ENCODE measurements at places on chromosomes 16 and 17.

DNA sequence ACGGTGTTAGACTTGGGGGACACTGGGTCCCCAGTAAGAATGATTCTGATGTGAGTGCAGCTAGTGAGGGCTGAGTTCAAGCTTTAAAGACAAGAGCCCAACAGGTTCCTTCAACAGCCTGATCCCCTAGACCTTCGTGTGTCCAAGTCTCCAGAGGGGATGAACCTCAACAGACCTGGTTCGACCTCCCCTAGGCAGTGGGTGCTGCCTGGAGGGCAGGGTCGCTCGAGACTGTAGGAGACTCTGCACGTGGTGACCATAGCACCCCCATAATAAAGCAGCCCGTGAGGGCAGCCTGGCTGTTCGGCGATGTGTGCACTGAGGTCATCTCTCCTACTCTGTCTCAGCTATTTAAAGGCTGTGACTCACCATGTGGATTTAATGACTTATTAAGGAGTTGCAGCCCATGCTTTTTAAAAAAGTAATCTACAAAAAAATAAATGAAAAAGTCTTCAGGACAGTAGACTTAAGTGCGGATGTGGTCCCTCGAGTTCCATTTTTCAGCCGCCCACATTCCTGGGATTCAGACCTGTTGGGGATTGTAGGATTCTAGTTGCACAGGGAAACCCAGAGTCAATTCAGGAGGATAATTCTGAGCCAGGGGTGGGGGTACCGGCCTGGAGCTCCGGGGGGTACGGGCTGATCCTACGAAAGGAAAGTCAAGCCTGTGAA, 23.4 kb upstream of the METRNL start:
- no peak for DNase-seq

GRCh38 chr16:70702624-70703023, 16.8 kb upstream of the MTSS2 start:
- DNase-seq = no peak

- no peak for DNase-seq
Observed at GRCh38 chr16:87330646-87331045, 13.5 kb upstream of the C16orf95 start.

DNA sequence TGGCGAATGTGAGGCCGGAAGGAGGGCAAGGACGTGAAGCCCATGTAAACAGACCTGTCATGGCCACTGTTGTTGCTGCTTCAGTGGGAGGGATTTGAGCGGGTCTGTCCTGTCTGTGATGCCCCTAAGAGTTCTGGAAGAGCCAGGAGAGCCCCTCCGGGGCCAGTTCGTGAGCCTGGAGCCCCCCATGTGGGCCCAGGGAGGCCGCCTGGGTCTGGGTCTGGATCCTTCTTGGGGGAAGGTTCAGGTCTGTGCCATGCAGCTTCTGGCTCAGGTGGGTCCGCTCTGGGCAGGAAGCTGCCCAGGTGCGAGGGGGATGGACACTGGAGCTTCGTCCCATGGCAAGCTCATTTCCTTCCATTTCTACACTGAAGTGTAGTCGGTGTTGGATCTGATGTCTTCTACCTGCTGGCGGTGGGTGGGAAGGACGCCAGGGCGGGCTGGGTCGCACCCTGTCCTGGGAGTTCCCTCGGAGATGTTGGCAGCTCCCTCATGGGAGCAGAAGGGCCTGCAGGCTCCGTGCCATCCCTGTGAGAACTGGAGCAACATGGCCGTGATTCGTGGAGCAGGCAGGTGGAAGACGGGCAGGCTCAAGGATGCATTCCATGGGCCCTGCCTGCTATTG, 11.2 kb upstream of the WFIKKN1 start:
- DNase-seq = no peak

- no peak for DNase-seq
Observed at GRCh38 chr17:1718362-1719165, 5.9 kb upstream of the WDR81 start.

DNA sequence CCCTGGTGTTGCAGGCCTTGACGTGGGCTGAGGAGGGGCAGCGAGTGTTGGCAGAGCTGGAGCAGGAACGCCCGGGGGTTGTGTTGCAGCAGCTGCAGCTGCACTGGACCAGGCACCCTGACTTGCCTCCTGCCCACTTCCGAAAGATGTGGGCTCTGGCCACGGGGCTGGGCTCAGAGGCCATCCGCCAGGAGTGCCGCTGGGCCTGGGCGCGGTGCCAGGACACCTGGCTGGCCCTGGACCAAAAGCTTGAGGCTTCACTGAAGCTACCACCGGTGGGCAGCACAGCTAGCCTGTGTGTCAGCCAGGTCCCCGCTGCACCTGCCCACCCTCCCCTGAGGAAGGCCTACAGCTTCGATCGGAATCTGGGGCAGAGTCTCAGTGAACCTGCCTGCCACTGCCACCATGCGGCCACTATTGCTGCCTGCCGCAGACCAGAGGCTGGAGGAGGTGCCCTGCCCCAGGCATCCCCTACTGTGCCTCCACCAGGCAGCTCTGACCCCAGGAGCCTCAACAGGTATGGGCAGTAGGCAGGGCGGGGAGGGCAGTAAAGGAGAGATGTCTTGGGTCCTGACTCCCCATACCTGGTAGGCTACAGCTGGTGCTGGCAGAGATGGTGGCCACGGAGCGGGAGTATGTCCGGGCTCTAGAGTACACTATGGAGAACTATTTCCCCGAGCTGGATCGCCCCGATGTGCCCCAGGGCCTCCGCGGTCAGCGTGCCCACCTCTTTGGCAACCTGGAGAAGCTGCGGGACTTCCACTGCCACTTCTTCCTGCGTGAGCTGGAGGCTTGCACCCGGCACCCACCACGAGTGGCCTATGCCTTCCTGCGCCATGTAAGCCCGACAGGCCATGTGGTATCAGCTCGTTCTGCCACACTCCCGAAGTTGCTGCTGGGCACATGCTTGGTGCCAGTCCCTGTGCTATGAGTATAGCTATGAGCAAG, 5.6 kb downstream of the PLEKHG4 start:
- peak; percentile 41 for DNase-seq

Data from CD8-positive, alpha-beta memory T cell (primary cell).